HS-27A (cell line): ENCODE measurements at places on chromosomes 16 and 17.

GRCh38 chr17:80941743-80942422, 49.8 kb upstream of the CHMP6 start:
- DNase-seq = no peak

DNA sequence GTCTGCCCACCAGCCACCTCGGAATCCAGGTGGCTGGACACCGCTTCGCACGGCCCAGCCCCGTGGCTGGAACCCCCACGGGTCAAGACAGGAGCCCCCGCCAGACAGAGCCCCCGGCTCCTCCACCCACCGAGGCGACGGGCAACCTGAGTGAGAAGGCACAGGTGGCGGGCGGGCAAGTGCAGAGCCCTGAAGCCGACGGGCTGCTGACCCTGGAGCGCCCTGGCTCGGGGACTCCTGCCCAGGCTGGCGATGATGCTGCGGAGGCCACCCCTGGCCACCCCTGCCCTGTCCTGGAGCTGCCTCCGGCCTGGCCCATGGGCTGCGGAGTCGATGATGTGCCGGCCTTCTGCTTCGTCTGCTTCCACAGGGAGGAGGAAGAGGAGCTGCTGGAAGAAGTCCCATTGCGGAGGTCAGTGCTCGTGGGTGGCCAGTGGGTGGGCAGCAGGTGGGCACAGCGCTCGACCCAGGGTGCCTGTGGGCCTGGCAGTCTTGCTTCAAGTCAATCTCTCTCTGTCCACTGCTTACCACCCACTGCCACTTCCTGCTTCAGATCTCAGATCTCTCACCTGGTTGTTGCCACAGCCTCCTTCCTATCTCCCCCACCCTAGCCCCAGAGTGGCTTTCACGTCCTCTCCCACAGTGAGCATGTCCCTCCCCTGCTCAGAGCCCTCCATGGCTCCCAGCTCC, 33.1 kb upstream of the SBK1 start:
- DNase-seq = no peak

- DNase-seq = no peak
These were observed 27.0 kb upstream of the NFAT5 start for GRCh38 chr16:69538808-69539207.

DNA sequence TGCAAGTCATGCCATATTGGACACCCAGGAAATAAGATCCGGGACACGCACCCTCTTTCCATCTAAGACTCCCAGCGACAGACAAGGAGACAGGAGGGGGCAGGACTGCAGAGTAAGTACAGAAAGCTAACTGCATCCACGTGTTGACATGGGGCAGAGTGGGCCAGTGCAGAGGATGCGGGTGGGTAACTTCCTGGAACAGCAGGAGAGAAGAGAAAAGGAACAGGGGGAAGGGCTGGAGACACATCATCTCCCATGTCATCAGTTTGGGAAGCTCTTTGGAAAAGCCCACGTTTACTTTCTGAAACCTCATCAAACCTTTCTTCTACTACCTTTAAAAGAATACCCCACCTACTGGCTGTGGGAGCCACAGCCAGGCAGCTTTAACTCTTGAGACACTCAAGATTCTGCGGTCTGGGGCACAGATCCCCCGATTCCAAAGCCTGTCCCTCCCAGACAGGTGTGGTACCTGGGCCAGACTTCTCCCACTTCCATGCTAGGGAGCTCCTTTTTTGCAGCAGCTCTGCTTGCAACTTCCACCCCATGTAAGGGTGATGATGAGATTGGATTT, 273.5 kb upstream of the RPL38 start:
- no peak for DNase-seq

- DNase-seq = no peak
These were observed 17.8 kb downstream of the EIF4A3 start for GRCh38 chr17:80129006-80129565.
